ENCODE measurements at places on chromosomes 6 and 20.
A peak's percentile ranks its signal among the peaks of the same experiment; 100 is the strongest.

DNA sequence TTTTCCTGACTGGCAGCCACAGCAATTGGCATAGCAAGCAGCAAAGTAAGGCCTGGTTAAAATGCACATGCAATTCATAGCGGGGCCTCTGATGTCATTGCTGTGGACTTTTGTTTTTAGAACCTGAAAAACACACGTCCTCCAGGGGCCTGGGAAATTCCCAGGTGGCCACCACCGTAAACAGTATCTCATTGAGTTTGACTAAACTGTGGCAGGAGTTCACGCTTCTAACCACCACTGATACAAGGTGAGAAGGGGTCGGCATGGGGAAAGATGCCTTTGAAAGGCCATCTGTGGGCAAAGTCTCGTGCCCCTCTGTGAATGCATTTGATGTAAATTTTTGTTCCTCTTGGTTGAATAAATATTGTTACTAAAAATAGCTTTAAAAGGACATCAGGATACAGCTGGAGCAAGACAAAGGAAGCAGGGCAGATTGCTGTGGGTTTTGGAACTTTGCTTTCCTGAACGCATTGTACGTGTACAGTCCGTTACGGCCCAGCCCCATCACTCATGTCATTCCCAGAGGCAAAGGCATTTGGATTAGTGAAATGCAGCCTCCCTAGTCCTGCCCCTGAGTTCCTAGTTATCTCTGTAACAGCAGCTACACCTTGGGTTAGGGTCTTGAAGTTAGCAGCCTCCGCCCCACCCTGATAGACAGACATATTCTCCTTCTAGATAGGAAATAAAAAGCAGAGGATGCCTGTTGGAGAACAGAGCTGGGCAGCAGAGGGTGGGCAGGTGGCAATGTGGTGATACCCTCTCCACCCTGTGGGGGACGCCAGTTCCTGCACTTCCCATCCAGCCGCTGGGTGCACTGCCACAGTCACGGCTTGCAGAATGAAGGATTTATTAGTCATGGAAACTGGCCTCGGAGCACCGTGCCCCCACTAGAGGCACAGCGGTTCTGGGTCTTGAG, 80.3 kb downstream of the ZDHHC14 start:
- DNase-seq, result no peak

GRCh38 chr6:43761666-43762409, 8.2 kb upstream of the VEGFA start:
- DNase-seq, result peak; percentile 46

GRCh38 chr6:56764081-56764566, 121.4 kb upstream of the DST start:
- no peak for DNase-seq

DNA sequence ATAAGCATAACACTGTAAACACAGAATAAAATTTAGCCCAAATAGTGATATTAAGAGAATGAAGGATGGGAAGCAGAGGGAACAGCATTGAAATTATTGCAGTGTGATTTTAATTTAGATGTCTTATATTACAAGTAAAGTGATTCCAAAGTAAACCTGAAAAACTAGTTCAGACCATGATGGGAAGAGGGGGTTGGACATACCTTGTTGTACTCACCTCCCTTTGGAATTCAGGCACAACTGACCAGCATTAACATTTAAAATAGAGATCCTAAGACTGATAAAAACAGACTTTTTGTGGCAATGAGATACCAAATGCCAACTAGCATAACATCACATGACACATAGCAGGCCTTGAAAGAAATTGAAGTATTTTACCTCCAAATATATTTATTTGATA, 262.6 kb upstream of the PRND start:
- no peak for DNase-seq

DNA sequence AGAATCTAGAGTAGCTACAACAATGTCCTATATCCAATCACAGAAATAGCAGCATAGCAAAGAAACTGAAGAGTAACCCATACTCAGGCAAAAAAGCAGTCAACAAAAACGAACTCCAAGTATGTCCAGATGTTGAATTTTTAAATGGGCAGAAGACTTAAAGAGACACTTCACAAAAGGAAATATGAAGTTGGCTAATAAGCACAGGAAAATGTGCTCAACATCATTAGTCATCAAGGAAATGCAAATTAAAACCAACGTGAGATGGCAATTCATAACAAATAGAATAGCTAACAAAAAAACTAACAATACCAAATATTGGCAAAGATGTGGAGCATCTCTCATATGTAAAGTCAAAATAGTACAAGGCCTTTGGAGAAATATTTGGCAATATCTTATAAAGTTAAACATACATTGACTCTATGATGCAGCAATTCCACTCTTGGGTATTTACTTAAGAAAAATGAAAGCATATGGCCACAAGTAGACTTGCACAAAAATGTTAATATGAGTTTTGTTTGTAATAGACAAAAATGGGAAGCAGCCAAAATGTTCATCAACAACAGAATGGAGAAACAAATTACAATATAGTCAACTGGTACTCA, 37.7 kb downstream of the FRK start:
- DNase-seq, result no peak
